ENCODE measurements at places on chromosomes 12 and 14.

DNA sequence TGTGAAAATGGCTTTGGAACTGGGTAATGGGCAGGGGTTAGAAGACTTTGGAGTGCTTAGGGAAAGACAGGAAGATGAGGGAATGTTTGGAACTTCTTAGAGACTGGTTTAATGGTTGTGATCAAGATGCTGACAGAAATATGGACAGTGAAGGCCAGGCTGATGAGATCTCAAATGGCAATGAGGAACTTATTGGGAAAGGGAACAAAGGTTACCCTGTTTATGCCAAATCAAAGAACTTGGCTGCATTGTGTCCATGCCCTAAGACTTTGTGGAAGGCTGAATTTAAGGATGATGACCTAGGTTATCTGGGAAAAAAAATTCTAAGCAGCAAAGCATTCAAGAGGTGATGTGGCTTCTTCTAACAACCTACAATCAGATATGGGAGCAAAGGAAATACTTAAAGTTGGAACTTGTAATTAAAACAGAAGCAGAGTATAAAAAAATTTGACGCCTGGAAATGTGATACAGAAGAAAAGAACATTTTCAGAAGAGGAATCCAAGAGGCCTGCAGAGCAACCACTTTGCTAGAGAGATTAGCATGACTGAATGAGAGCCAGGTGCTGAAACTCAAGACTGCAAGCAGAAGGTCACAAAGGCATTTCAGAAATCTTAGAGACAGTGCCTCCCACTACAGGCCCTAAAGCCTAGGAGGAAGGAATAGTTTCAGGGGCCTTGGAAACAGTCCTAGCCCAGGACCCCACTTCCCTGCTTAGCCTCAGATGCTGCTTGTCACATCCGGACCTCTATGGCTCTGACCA lies 65.6 kb upstream of the FLRT2 start:
- no peak for DNase-seq

GRCh38 chr14:81453166-81453766 lies 53.1 kb upstream of the STON2 start:
- peak; percentile 12 for DNase-seq

GRCh38 chr12:81644503-81644902 lies 114.6 kb downstream of the PPFIA2 start:
- no peak for DNase-seq

DNA sequence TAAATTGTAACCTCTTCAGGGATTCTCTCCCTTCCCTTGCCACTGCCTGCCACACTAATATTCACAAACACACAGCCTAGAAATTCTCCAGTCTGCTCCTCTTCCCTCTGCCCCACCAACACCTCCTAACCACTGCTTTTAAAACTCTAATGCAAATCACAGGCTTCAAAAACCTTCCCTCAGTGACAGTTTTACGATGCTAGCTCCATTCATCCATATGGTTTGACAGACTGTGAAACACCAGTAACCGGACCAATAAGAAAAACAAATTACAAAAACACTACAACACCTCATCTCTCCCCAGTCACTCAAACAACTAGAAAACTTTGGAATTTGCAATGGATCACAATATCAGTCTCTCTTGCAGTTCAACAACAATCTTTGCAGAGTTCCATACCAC lies 5.7 kb downstream of the DPF3 start:
- no peak for DNase-seq

GRCh38 chr12:121793440-121793837 lies at the start of gene RHOF:
RHOF (minus strand) TSS chr12:121793688; CDS start chr12:121793633, 55 bp downstream.
- no peak for DNase-seq

GRCh38 chr14:101335061-101335661 lies 226.1 kb upstream of the DIO3 start:
- no peak for DNase-seq

- no peak for DNase-seq
These were observed 16.2 kb upstream of the SDR39U1 start for GRCh38 chr14:24458736-24459135.

DNA sequence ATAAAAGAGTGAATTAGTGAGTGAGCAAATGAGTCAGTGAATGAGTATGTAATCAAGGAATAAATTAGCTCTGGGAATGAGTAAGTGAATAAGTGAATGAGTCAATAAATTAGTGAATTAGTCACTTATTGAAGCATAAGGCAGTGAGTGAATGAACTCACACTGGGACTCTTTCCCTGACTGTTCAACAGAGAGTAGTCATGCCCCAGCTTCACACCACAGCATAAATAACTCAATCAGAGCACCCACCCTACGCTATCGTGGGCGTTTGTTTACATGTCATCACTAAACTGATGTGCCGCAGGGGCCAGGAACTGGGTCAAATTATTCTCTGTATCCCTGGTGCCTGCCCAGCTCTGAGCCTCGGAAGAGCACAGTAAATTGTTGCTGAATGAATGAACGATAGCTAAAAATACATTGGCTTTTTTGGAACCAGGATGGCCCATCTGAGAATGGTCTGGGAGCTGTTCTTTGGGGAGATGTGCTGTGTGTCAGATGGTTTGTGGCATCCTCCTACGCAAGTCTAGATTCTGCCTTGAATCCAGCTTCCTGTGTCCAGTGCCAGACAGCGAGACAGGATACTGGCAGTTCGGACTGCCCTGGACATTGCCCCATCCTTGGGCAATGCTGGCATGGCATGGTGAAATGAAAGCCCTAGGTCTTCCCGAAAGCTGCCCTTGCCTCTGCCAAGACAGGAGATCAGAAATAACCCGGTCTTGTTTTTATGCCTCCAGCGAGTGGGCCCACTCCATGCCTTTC lies 98.0 kb upstream of the RTL1 start:
- DNase-seq = no peak

GRCh38 chr14:94423453-94424056 lies 29.0 kb downstream of the SERPINA11 start:
- DNase-seq = no peak

GRCh38 chr12:93741659-93742109 lies 64.5 kb downstream of the CRADD start:
- no peak for DNase-seq

DNA sequence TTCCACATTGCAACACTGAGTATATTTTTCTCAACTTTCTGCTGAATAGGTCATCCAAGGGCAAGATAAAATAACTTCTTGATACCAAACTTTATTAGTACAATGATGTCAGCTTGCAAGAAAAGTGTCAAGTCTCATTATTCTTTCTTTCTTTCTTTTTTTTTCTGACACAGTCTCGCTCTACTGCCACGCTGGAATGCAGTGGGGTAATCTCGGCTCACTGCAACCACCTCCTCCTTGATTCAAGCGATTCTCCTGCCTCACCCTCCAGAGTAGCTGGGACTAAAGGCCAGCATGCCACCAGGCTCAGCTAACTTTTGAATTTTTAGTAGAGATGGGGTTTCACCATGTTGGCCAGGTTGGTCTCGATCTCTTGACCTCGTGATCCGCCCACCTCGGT lies 523.4 kb downstream of the FSCB start:
- DNase-seq = no peak

DNA sequence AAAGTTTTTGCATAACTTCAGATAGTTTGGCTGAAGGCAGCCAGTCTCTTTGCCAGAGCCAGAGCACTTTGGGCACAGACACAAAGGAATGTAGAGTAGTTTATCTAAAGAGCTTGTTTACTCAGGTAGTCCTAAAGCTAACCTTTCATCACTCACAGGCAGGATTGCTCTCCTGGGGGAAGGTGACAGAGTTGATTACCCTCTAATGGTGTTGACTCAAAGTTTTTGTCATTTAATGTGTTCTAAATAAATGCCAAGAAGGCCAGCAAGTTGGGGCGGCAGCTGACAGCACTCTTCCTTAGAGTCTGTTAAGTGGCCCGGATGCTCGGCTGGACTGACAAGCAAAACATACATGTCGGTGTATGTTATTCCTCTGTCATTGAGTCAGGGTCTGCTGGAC lies 9.3 kb upstream of the TAS2R46 start:
- no peak for DNase-seq

- DNase-seq = no peak
These were observed 7.6 kb downstream of the AJUBA start for GRCh38 chr14:22974530-22975313.

All from effector memory CD4-positive, alpha-beta T cell (primary cell).